ENCODE measurements at places on chromosomes 2 and 18.

- no peak for DNase-seq
These were observed 68.1 kb upstream of the SULT1C3 start for GRCh38 chr2:108171657-108172056.

- DNase-seq: no peak
These were observed 41.3 kb upstream of the GBX2 start for GRCh38 chr2:236209535-236209934.

DNA sequence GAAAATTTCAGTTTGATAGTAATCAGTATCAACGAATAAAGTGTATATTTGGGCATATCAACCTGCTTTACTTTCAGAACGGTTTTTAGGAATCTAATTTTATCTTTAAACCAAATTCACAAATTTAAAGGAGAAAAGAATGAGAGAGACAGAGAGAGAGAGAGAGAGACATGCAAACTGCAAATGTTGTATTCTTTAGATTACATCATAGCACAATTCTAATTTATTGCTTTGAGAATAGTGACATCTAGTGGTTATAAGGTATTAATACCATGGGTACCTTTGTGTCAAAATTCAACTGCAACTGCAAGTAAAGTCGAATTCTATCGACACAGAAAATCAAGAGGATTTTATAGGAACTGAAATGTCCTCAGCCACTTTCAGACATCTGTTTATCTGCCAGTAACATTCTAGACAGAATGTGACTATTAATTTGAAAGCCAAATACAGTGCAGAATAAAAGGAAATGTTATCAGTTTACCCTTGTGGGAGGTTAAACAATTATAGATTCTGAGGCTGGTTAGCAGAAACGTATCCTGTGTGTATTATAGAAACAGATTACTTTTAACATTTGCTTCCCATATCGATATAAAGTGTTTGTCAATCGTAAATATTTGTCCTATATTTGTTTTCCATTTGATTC lies 529.8 kb upstream of the VRK2 start:
- no peak for DNase-seq

- DNase-seq: peak; percentile 88
These were observed 32.9 kb upstream of the INHBB start for GRCh38 chr2:120312860-120313694.

DNA sequence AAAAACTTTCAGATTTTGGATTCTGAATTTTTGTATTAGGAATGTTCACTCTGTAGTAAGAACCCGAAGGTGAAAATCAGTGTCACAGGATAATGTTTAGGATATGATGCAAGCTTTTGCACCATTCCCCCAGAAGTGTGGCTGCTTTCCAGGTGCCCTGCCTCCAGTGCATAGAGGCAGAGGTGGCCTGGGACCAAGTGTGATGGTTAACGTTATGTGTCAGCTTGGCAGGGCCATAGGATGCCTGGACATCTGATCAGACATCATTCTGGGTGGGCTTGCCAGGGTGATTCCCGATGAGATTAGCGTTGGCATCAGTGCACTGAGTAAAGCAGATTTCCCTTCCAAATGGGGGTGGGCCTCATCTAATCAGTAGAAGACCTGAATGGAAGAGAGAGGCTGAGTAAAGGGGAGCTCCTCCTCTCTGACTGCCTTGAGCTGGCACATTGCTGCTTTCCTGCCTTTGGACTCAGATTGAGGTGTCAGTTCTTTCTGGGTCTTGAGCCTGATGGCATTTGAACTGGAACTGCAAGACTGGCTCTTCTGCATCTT lies 177.4 kb upstream of the HS6ST1 start:
- no peak for DNase-seq

DNA sequence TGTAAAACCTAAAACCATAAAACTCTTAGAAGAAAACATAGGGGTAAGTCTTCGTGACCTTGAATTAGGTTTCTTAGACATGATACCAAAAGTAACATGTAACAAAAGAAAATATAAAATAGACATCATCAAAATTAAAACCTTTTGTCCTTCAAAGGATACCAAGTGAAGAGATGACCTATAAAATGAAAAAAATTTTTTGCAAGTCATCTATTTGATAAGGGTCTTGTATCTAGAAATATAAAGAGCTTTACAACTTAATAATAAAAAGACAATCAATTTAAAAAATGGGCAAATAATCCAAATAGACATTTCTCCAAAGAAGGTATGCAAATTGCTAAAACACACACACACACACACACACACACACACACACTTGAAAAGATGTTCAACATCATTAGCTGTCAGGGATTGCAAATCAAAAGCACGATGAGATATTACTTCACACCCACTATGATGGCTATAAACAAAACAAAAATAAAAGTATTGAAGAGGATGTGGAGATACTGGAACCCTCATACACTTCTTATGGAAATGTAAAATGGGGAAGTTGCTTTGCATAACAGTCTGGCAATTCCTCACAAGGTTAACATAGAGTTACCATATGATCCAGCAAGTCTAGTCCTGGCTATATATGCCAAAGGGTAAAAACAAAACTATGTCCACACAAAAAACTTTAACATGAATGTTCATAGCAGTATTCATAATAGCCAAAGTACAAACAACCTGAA lies 23.3 kb downstream of the SPDYA start:
- no peak for DNase-seq

GRCh38 chr2:233513953-233514655 lies 52.5 kb downstream of the USP40 start:
- no peak for DNase-seq

DNA sequence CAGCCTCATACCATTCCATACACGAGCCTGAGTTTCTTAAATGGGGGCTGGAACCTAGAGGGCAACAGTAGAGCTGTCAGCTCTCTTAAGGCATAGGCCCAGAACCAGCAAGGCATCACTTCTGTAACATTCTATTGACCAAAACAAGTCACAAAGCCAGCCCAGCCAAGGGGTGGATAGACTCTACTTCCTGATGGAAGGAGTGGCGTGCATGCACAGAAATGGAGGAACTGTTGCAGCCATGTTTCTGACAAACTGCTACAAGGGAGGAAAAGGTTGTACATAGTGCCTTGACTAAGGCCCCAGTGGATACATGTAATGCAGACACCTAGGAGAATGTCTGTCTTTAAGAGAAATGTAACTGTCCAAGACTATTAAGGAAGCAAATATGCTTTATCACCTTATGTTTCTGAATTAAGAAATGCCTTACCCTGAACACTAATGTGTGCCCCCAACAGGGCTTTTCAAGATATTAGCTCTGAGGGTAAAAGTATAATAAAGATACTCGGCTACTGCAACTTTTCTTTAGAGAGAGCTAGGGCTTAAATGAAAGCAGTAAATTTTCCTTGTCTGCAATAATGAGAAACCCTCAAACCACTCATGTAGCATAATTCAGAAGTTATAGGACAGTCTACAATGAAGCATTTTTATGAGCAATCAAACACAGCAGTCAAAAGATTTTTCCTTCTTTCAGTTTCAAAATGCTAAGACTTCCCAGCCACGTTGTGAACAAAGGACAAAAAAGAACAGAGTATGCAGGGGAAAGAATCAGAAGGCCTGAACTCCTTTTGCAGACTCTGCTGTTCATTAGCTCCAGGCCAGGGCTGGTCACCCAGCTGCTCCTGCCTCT lies 35.1 kb upstream of the CDC42EP3 start:
- no peak for DNase-seq

- DNase-seq: no peak
These were observed 66.3 kb downstream of the EIF5B start for GRCh38 chr2:99403524-99403923.

- peak; percentile 50 for DNase-seq
These were observed 47.5 kb downstream of the PTGR3 start for GRCh38 chr18:75161256-75162028.

GRCh38 chr2:28049899-28050298 lies 159.4 kb downstream of the BABAM2 start:
- no peak for DNase-seq

DNA sequence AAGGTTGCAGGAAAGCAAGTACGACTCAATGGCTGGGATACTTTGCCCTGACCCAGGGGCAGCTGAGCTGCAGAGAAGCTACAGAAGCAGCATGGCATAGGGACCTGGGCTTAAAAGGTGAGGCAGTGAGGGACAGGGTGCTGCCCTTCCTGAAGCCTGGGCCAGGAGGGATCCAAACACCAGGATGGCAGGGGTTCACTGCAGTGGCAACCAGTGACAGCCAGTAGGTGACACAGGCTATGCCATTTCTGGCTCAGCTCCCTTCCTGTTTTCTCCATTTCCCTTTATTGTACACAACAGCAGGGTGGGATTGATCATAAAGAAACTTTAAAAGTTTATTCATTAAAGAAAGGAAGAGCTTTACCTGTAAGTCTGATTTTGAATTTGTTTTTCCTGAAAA lies 48.8 kb downstream of the CABYR start:
- no peak for DNase-seq

GRCh38 chr2:10042301-10043161 lies 819 bp upstream of the KLF11 start:
- peak; percentile 49 for DNase-seq

- DNase-seq: no peak
These were observed 84.1 kb downstream of the TMEM237 start for GRCh38 chr2:201559067-201559710.

DNA sequence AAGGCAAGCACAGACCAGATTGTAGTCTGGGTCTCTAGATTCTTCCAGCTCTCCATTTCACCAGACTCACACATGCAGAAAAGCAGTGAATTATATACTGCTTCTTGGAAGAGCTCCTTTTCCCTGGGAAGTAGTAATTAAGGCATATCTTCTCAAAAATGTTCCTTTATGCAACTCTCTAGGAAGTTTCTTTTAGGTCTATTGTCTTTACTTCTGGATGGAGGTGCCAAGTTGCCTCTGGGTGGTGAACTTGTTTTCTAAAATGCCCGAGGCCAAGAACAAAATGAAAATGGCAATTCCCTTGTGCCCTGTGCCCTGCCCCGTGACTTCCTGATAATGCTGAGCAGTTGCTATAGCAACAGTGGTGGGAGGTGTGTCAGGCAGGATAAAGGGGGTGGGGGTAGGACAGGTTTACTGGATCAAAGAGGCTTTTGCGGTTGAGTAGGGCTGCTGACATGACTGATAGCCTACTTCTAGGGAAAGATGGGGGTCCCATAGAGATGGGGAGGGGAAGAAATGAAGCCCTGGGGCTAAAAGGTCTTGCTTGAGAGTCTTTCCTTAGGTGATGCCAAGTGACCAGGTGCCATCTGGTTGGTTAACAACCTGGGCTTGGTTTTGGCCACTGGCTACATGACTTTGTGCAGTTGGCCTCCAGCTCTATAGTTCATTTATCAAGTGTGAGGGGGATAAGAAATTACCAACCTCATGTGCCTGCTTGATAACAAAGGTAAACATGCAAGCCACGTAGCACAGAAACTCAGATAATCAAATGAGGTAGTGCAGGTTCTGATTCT lies 11.8 kb downstream of the IGFBP2 start:
- DNase-seq: no peak

- no peak for DNase-seq
These were observed 7.7 kb downstream of the ATOH8 start for GRCh38 chr2:85761512-85761944.

DNA sequence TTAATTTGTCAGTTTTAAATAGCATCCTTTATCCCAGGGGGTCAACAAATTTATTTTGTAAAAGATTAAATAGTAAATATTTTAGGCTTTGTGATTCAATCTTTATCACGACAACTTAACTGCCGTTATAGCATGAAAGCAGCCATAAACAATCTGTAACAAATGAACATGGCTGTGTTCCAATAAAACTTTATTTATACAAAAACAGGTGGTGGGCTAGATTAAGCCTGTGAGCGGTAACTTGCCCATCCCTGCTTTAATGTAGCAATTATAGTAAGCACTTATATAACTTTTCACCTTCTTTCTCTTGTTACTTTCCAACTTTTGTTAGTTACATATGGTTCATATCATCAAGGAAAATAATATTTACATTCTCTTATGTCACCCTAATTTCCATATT lies 121.9 kb downstream of the ATL2 start:
- no peak for DNase-seq

DNA sequence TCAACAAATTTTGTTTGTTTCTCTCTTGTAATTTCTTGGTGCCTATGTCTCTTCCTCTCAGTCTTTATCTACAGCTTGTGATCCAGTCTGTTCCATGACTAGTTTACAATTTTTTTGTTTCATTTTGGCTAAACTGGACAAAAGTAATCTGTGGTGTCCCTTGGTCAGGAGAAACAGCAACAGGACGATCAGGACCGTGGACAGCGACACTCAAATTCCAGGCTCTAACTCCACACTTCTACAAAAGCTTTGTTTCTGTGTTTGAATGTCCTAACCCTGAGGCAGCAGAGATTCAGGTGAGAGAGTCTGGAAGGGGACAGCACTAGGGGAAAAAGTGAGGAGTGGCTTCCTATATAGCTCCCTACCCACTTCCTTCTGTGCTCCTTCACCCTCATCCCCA lies 593.3 kb upstream of the FANCL start:
- peak; percentile 28 for DNase-seq

DNA sequence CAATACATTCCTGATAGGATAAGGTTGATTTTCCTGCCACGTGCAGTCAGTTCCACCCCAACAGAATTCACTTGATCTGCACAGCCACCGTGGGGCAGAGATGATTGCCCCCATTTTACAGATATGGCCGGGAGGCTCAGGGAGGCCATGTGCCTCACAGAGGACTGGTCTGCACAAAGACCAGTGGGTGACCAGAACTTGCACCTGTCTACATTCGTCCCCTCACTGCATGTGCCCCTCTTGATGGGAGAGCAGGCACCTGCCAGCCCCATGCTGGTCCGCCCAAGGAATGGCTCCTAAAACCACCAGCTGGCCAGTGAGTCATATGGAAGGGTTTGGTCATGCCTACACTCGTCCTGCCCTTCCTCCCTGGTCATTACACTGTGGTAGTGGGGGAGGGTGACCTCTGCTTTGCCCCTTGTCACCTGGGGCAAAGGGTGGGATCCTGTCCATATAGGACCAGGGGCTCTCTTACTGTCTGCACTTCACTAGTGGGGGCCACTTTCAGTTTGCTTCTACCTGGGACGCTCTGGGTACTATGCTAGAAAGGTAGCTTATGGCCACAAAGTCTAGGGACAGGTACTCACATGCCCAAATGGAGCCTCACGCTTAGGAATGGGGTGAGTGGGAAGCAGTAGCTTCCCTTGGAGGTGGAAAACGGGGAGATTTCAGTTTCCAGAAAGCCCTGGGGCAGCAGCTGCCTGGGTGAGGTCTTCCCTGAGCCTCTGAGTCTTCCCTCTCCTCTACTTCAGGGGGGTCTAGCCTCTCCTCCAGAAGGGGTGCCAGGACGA lies 14.7 kb downstream of the RRM2 start:
- no peak for DNase-seq

GRCh38 chr2:235512699-235513053 lies 18.8 kb downstream of the AGAP1 start:
- no peak for DNase-seq

- no peak for DNase-seq
These were observed 232.2 kb downstream of the TRIB2 start for GRCh38 chr2:12948961-12949353.
